ENCODE measurements at places on chromosomes 12 and 14.

DNA sequence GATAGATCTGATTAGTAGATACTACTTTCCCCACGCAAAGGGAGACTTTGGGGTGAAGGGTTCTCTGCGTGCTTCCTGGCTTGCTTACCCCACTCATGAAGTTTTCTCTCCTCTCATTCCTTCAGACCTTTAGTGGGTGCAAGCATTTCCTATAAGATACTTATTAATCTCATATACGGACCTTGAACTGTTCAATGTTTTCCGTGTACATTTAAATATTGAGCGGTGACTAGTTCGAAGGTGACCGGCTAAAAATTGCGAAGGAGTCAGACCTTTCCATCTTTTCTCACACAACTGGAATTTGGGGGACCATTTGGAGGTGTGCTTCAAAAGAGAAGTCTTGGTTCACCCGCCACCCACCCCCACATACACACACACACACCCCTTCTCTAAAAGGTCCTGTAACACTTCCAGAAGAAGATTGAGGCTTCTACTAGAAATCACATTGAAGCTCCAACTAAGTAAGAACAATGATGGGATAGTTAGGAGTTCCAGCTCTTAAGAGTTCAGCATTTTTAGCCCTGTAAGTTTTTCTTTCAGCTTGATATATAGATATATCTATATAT is 6.1 kb upstream of the FOXG1 start:
- DNase-seq: no peak

GRCh38 chr12:47207829-47208248 is 128.1 kb upstream of the AMIGO2 start:
- peak; percentile 36 for DNase-seq

GRCh38 chr12:18217966-18218365 is 43.4 kb upstream of the PIK3C2G start:
- DNase-seq: no peak

GRCh38 chr14:72745991-72746980 is 147.6 kb downstream of the DPF3 start:
- no peak for DNase-seq

DNA sequence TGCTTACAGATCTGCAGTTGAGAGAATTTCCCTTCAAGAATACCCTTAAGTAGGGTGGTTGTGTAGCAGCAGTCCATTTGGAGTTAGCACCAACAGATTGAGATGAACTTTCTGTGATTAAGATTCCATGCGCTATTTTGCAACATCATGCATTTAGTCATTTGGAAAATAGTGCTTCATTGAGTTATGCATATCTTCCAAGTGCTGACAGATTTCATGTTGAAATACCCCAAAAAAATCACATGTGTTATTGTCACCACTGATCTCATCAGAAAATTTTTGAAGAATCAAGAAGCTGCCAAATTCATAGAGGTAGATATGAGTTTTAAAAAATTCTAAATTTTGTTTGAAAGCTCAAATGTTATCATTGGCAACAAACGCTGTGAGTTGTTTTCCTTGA is 35.5 kb upstream of the OSBPL8 start:
- DNase-seq: no peak

DNA sequence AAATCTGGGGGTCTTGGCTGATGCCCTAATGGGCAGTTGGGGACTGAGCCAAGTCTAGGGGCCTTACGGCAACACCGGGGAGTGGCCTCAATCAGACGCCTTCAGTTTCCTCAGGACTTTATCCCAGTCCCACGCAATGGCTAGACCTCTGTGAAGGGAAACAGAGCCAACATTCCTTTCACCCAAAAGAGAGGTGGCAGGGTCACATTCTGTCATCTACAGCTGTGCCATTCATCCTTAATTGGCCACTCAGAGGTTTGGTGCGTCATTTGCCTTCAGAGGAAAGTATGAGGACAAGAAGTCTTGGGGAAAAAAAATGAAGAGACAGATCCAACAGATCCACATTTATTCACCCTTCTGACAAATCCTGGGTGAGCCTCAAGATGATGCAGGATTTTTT is 166.9 kb upstream of the AVPR1A start:
- no peak for DNase-seq

GRCh38 chr12:115752156-115752555 is 525.3 kb downstream of the MED13L start:
- no peak for DNase-seq

GRCh38 chr14:34741840-34742239 is 27.4 kb upstream of the CFL2 start:
- DNase-seq: no peak

GRCh38 chr12:17810399-17810798 is 279.6 kb downstream of the RERGL start:
- DNase-seq: no peak

GRCh38 chr12:10256064-10256463 is 43.4 kb downstream of the GABARAPL1 start:
- no peak for DNase-seq

DNA sequence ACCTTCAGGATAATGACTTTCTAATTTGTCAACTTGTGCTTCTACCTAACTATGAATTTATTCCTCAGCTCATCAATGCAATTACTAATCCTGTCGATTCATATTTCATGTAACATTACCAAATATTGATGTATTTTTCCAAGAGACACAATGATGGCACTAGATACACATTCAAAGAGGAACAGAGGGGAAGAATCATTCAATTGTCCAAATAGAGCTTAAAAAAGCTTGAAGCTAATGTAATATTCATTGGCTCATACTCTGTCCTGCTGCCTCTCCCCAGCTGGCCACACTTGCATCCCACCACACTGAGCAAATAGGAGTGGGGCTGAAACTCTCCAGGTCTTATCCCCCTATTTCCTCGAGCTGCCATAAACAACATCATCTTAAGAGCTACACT is 9.3 kb downstream of the TESPA1 start:
- no peak for DNase-seq

GRCh38 chr12:4909410-4909733 is 333 bp upstream of the KCNA1 start:
- no peak for DNase-seq

DNA sequence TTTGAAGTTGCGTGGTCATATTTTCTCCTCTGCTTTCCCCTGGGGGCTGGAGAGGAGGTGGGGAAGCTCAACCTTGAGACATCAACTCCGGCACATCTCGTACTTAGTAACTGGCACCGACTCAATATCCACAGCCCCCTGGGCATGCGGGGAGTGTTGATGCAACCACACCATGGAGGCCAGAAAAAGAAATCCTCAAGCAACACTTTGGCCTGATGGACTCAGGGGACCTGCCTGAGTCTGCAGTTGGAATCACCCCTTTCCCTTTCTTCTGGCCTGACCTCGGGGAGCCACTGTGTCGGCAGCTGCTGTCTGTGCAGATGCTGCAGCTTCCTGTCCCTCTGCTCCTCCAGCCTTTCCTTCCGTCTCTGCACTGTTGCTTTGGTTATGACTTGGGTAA is 11.4 kb upstream of the AACS start:
- no peak for DNase-seq
